ELR (cell line): ENCODE measurements at places on chromosomes 2 and 18.

- no peak for DNase-seq
Observed at GRCh38 chr18:6764382-6764781, 34.9 kb downstream of the ARHGAP28 start.

DNA sequence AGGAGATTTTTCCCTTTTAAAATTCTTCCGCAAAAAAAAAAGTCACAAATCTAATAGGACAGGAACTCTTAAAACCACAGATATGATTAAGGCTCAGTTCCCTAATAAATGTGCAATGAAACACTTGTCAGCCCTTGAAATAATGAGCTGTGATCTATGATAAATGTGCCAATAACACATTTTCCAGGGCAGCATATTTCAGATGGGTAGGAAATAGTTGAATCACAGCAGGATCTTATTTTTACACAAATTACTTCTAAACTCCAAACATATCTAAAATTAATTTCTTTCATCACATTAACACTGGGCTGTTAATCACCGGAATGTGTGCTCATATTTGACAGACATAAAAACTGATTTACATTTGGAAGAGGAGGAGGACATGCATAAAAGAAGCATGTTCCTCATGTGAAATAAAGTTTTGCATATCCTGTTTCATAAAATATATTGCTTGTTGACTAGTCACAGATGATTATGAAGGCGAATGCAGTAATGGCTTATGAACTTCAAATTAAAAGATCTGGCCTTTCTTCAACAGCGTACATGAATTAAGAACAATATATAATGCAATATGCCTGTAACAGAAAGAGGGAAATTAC, 281.4 kb downstream of the PAX3 start:
- no peak for DNase-seq

DNA sequence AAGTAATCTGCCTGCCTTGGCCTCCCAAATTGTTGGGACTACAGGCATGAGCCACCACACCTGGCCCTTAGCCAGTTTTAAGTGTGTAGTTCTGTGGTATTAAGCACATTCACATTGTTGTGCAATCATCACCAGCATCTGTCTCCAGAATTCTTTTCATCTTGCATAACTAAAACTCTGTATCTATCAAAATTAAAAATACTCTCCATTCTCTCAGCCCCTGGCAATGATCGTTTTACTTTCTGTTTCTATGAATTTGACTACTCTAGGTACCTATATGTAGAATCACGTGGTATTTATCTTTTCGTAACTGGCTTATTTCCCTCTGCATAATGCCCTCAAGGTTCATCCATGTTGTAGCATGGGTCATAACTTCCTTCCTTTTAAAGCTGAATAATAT, 45.5 kb upstream of the CAVIN2 start:
- DNase-seq = peak; percentile 68

GRCh38 chr2:26088038-26088643, 54.3 kb downstream of the RAB10 start:
- DNase-seq = peak; percentile 54

- DNase-seq = peak; percentile 1
Observed at GRCh38 chr18:32893915-32894314, 121.1 kb upstream of the KLHL14 start.

- DNase-seq = no peak
Observed at GRCh38 chr2:65261676-65262075, 34.0 kb downstream of the ACTR2 start.

- peak; percentile 71 for DNase-seq
Observed at GRCh38 chr18:49321797-49322461, 138.5 kb downstream of the DYM start.

GRCh38 chr2:175843625-175844024, 158.4 kb downstream of the LNPK start:
- peak; percentile 36 for DNase-seq

- DNase-seq = peak; percentile 29
Observed at GRCh38 chr2:150468350-150468960, 19.0 kb downstream of the RND3 start.

DNA sequence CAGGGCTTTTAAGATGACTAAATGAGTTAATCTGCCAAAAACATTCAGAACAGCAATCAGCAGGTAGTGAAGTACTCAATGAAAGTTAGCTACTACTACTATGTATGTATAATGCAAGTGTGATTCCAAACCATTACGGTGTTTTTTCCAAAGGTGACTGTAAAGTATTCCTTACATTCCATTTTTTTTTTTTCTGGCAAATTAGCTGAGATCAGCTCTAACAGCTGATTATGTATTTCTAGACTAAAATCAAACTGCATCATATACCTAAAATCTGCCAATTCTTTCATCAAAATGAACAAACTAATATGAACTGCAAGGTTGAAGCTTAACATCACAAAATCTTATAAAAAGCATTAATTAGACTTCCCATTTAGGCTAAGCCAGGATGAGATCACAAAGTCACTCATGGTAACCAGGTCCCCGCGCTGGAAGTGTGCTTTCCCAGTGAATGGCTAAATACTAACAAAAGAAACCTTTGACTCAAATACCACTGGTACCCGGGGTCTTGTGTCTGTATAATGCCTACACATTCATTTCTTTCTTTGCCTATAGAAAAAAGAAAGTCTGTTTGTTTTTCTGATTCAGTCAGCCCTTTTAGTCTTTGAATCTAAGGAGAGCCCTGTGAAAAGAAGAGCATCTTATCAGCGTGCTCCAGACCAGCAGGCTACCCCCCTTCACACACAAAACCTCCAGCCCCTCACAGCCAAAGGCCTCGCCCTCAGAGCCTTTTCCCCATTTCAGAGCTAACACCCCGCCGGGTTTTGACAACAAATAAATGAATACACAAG, 88.3 kb downstream of the RBMS1 start:
- DNase-seq = no peak

GRCh38 chr2:241048949-241049343, 50.5 kb downstream of the SNED1 start:
- DNase-seq = no peak

- no peak for DNase-seq
Observed at GRCh38 chr2:119059287-119059686, 99.3 kb downstream of the C1QL2 start.

GRCh38 chr2:120262150-120262549, 9.5 kb downstream of the RALB start:
- DNase-seq = no peak

GRCh38 chr2:164766216-164766953, 75.2 kb downstream of the COBLL1 start:
- no peak for DNase-seq

GRCh38 chr2:201070948-201071478, 458 bp downstream of the HYCC2 start:
- DNase-seq = peak; percentile 50

DNA sequence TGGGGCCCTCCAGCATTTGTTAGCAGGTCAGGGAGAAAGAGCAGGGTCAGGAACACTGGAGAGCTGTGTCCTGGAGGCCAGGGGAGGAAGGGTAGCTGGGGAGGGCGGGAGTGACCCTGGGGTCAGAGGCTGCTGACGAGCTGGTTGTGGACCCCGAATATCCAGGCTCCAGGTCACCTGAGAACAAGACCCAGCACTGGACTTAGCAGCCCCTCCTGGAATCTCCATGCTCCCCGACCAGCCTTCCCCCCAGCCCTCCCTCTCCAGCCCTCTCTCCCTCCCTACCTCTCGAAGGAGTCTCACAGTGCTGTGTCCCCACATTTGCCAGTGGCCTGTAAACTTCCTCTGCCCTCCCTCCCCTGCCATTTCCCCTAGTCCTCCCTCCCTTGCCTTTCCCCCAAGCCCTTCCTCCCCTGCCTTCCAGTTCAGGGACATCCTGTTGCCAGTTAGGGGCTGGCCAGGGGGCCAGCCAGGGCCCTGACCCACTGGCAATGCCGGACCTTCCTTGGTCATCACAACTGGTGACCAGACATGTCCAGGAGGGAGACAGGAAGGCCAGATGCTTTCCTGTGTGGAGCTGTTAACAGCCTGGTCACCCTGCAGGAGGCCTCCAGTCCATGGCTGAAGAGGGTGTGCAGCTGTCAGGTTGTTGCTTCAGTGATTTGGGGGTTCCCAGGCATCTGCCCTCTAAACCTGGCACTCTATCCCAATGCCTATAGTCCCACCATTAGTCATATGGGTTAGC, 50.0 kb upstream of the FAHD2A start:
- DNase-seq = no peak

DNA sequence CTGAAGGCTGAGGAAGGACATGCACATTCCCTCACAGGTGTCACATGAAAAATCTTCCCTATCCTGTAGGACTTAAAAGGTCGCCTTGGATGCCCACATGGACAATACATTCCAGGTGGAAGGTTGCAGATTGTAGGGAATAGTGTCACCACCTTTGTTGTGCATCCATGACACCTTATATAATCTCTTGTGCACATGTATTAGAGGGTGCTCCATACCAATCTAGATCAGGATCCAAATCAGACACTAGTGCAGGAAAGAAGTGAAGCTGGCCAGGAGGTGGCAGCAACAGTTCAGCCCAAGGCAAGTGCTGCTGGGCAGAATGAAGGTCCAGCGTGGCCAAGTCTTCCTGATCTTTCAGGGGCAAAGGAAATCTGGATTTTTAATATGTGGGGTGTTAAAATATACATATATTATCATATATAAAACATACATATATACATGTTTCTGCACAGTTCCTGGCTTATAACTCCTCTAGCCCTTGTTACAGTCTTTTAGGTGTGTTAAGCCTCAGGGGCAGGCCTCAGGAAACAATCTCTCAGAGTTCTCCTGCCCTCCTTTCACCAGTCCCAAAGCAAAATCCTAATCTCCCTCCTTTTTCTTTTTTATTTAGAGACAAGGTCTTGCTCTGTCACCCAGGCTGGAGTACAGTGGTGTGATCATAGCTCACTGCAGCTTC, 16.6 kb downstream of the NIF3L1 start:
- DNase-seq = peak; percentile 79

- DNase-seq = no peak
Observed at GRCh38 chr2:6497048-6497447, 368.7 kb downstream of the CMPK2 start.

DNA sequence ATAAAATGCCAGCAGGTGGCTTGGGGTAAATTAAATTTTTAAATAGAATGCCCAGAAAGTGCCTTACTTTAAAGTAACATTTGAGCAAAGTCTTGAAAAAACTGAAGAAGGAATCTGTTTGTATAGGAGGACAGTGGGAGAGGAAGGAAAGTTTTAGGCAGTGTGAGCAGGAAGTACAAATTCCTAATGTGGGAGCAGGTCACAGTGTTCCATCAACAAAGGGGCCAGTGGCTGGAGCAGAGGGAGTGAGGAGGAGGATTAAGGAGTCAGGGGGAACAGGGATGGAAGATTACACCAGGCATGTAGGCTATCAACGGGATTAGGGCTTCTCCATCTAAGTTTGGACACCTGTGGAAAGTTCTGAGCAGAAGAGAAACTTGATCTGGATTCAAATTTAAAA, 439.2 kb upstream of the REG3G start:
- no peak for DNase-seq

- DNase-seq = no peak
Observed at GRCh38 chr18:32301976-32302743, 112.3 kb downstream of the MEP1B start.

- DNase-seq = no peak
Observed at GRCh38 chr2:33459745-33460144, 16.7 kb upstream of the RASGRP3 start.

- DNase-seq = peak; percentile 86
Observed at GRCh38 chr2:75276093-75277029, 77.0 kb upstream of the TACR1 start.

GRCh38 chr18:77657651-77658298, 408.1 kb downstream of the GALR1 start:
- DNase-seq = no peak

- DNase-seq = no peak
Observed at GRCh38 chr2:160381425-160381951, 112.1 kb downstream of the RBMS1 start.

- DNase-seq = peak; percentile 69
Observed at GRCh38 chr2:108593547-108594098, 59.4 kb downstream of the LIMS1 start.
